ENCODE measurements at places on chromosomes 7 and 10. TPM values are rescaled to one million over a fixed set of nuclear protein-coding genes. Genes with fewer than 3 reads are reported as not detected.

Gene OR2A25
- total RNA-seq: not detected

Gene ANXA8
- total RNA-seq: 34.4 TPM

Gene TBXAS1
- total RNA-seq: 12.6 TPM

Gene TSPAN14
- total RNA-seq: 163 TPM

Gene GRID2IP
- not detected for total RNA-seq

Gene GATA3
- total RNA-seq: 4.5 TPM

Gene NCF1
- total RNA-seq: 0.09 TPM

Gene PGAM2
- not detected for total RNA-seq

Gene CALD1
- total RNA-seq: 69.3 TPM

Gene MYH16
- total RNA-seq: 0.56 TPM

Gene CLCN1
- total RNA-seq: 0.02 TPM

Gene ABCB1
- 0.29 TPM for total RNA-seq

Gene PDE6C
- total RNA-seq: not detected

Gene FRMD4A
- total RNA-seq: 4.3 TPM

Gene SERPINE1
- total RNA-seq: 1,104 TPM
